Posterior cingulate gyrus (tissue), 11 donors: ENCODE measurements at places on chromosomes 2 and 18.

GRCh38 chr2:226915846-226916360 is 80.0 kb downstream of the RHBDD1 start:
- no peak for DNase-seq

- no peak for DNase-seq
Observed at GRCh38 chr2:238462782-238463396, 36.2 kb downstream of the ASB1 start.

GRCh38 chr2:26738481-26738880 is 25.6 kb upstream of the SLC35F6 start:
- no peak for DNase-seq

- DNase-seq: no peak
Observed at GRCh38 chr2:31785876-31786275, 205.1 kb upstream of the SRD5A2 start.

- DNase-seq: peak; percentile 80
Observed at GRCh38 chr2:178193823-178194599, at the start of gene OSBPL6. TSS of gene OSBPL6 (plus strand) at chr2:178194512. CDS start at chr2:178306185, 111,673 bp downstream.

DNA sequence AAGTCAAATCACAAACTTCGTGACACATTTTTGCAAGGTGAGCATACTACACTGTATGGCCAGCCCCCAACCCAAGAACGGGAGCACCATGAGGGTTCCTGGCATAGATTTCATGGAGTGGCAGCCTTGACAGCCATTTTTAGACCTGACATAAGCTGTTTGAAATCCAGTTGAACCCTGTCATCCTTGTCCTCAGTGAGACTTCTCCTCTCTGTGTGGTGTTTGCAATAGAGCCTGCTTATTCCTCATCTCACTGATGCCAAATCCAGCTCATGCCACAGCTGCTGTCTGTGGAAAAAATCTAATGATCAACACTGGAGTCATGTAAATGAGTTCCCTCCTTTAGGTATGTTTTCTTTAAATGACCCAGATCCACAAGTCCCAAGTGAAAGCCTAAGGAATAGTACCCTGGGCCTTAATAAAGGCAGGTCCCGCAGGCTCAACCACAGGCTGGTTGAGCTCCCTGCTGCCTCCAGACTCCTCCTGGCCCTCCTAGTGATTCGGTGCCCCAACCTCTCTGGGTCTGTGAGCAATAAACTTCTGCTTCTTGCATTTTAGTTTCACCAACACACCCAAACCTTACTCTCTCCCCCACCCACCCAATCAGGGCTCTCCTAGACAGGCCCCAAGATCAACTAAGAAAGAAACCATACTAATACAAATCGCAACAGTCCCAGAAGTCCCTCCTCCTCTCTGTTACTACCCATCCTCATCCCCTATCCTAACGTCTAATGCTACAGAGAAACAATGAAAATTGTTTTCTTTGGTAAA is 8.4 kb upstream of the CREG2 start:
- no peak for DNase-seq

GRCh38 chr18:3710712-3711301 is 260.8 kb downstream of the TGIF1 start:
- no peak for DNase-seq

- no peak for DNase-seq
Observed at GRCh38 chr2:44884677-44885076, 56.8 kb upstream of the SIX3 start.

DNA sequence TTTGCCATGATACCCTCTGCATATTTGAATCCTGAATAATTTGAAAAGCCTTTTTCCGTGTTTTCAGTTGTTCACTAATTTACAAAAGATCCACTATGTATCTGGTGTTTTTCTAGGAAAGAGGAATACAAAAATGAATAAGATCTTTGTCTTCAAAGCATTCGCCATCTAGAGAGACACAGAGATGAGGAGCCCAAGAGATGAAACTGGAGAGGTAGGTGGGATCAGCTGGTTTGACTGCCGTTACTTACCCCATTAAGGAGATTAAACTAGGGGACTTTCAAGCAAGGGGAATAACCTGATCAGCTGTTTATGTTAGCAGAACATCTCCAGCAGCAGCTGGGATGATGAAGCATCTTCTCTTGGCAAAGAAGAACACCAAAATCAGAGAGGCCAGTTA is 150.2 kb upstream of the SATB2 start:
- no peak for DNase-seq

DNA sequence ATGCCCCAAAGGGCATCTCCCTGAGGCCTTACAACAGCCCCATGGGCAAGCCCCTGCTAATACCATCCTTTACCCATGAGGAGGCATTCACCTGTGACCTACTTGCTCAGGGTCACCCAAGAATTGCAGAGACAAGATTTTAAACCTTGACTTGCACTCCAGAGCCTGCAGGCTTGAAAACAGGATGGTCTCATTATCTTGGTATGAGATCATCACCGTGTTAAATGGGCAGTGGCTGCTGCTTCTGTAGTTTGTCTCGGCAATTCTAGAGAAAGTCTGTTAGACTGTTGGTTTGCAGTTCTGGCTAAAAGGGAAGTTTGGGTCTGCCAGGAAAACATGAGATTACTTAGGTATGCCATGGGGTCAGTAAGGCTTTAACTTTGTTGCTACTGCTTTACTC is 698.9 kb downstream of the GALR1 start:
- DNase-seq: no peak

GRCh38 chr18:59517446-59518165 is 158.5 kb upstream of the LMAN1 start:
- DNase-seq: no peak

DNA sequence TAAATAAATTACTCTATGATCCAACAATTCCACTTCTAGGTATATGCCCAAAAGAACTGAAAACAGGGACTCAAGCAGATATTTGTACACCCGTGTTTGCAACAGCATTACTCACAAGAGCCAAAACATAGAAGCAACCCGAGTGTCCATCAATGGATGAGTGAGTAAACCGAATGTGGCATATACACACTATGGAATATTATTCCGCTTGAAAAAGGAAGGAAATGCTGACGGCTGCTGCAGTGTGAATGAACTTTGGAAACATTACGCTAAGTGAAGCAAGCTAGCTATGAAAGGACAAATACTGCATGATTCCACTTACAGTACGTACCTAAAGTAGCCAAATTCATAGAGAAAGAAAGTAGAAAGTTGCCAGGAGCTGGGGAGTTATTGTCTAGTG is 32.2 kb downstream of the MREG start:
- DNase-seq: no peak

DNA sequence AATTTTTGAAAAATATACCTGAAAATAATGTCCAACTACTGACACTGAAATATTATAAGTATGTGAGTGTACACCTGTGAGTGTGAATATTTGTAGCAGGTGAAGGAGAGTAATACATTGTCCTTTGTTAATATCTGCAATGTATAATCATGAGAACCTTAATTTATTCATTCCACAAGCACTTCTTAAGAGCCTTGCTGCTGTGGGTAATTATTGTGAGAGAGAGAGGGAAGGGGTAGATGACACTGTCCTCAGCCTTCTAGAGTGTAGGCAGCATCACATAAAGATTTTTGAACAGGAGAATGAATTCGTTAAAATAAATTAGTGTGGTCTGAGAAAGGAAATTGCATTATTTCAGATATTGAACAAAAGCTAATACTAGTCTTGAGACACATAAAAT is 157.2 kb downstream of the MAP2 start:
- DNase-seq: no peak

DNA sequence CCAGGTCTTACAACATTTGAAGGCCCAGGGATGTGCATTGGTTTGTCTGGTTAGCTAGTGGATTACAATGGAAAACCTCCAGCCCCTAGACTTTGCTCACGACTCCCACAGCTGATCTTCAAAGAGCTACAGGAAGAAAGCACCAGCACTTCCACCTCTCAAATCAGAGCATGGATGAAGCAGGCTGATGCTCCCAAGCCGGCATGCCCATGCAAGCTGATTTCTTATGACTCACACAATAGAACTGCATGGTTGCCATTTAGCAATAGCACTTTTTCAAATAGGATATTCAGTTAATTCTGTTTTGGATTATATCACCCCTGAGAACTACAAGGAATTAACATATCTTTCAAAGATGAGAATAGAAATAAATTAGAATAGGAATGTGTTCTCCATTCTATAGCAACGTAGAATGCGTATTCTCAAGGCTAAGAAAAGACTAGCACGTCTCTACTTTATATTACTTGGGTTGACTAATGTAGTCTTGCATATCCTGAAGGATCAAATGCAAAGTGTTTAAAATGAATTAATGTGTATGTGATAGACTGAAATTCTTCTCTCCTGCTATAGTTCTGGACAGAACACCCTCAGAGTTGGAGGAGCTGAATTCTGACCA is 292.4 kb downstream of the TRIB2 start:
- no peak for DNase-seq

- DNase-seq: no peak
Observed at GRCh38 chr2:145980318-145980717, 1460.4 kb upstream of the ZEB2 start.
